ENCODE measurements at places on chromosomes 16 and 17.

DNA sequence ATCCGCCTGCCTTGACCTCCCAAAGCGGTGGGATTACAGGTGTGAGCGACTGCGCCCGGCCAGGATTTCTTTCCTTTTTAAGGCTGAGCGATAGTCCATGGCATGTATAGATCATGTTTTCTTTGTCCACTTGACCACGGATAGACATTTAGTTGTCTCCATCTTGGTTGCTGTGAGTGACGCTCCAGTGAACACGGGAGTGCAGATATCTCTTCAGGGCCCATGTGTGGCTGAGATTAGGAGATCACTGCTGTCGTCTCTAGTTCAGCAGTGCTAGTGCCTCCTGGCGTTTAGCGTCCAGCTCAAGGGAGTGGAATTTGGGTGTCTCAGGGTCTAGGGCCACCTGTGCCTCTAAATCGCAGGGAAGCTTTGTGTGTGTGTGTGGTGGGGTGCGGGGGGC lies 41.5 kb downstream of the ABCC1 start:
- DNase-seq, result no peak

- no peak for DNase-seq
Observed at GRCh38 chr17:51000835-51001638, 119.6 kb downstream of the SPAG9 start.

DNA sequence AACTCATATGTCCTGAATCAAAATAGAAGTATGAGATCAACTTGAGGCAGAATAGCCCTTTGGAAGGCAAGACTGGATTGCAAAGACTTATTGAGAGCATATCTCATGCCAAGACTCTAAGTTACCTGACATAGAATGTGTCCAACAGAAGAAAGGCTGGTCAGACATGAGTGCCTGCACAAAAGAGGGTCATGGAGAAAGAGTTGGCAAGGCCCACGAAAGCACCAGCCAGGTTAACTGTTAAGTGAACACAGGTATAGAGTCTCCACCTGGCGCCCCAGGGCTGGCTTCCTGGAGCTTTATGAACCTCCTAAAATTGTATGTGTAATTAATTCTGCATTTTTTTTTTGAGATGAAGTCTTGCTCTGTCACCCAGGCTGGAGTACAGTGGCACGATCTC lies 71.0 kb downstream of the CMC2 start:
- no peak for DNase-seq

DNA sequence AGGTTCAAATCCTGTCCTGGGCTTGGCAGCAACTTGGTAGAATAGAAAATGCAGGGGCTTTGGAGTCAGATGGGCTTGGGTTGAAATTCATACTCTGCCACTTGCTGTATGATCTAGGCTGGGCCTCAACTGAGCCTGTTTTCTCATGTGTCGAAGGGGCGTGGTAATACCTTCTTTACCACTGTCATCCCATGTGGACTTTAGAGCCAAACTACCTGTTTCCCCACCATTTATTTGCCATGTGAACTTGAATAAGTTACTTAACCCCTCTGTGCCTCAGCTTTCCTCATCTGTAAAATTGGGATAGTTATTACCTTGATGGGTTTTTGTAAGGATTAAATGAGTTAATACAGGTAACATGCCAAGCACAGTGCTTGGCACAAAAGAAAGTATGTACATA lies 106.0 kb downstream of the COPRS start:
- no peak for DNase-seq

- peak; percentile 18 for DNase-seq
Observed at GRCh38 chr16:53893731-53894435, 189.9 kb downstream of the FTO start.

DNA sequence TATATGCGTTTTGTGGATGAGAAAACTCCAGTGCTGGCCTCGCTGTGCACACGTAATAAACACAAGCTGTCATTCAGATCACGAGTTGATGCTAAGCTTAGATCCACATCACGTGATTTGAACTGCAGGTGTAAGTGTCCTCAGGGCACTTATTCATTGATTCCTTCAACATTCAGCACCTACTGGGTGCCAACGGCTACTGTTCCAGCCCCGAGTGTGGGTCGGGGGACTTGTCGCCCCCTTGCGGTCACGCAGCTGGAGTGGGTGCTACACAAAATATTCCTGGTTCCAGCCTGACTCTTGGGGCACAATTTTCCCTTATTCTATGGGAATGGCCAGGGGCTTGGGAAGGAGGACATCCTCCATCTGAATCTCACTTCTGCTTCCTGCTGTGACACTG lies 29.9 kb upstream of the GINS2 start:
- no peak for DNase-seq

GRCh38 chr16:35873472-35873871 lies 2414.1 kb downstream of the TP53TG3F start:
- DNase-seq, result no peak

DNA sequence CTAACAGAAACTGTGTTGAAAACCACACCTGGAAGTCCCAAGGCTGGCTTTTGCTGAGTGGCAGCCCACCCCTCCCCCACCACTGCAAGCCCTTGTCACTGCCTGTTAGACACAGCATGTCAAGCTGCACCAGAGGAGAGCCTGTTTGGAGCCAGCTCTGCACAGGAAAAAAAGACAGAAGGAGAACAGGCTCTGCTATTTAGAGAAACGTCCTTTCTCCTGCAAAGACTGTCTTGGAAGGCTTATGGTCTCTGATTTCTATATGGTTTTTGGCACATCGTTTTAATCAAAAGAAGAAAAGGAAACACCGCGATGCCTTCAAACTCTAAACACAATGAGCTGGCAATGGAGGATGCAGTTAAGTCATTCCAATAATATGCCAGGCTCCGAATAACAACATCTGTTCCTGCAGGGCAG lies 275.5 kb downstream of the MAP2K4 start:
- DNase-seq, result peak; percentile 48

DNA sequence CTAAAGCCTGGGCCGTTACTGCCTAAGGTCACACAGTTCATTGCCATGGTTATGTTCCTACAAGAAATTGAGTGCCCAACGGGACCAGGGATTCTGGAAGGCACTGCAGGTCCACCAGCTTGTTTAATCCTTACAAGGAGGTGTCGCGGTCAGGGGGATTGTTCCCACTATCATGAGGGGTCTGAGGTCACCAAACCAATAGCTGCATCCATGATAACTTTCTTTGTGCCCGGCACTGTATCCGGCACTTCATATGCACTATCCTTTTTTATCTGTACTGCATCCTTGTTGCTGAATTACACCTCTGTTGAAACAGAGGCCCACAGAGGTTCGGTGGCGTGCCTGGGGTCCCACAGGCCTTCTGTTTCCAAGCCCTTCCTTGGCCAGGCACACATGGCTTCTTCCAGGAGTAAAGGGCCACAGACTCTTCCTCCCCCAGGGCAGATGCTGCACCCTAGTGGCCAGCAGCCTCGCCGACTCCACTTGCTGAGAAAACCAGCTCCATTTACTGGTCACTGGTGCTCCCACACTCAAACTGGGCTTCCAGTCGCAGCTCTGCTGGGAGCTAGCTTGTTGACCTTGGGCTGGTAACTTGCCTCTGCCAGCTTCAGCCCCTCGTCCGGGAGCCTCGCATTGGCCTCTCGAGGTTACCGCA lies 82.0 kb upstream of the PLCG2 start:
- peak; percentile 48 for DNase-seq

- no peak for DNase-seq
Observed at GRCh38 chr17:73464447-73464846, 152.6 kb upstream of the CDC42EP4 start.

- no peak for DNase-seq
Observed at GRCh38 chr16:50246299-50247122, 19.8 kb upstream of the ADCY7 start.

Measured in right cardiac atrium (tissue), 5 donors.